Stimulated activated CD4-positive, alpha-beta T cell treated with anti-CD3 and anti-CD28 coated beads, Interleukin-1b, Interleukin-23, amount 100 ng/mL, for 48 hours (primary cell): ENCODE measurements at places on chromosomes 2 and 18.
A peak's percentile ranks its signal among the peaks of the same experiment; 100 is the strongest.

GRCh38 chr2:190827720-190828119 is 52.9 kb upstream of the GLS start:
- DNase-seq = no peak

GRCh38 chr2:50018921-50019320 is 864.6 kb upstream of the FSHR start:
- DNase-seq = no peak

DNA sequence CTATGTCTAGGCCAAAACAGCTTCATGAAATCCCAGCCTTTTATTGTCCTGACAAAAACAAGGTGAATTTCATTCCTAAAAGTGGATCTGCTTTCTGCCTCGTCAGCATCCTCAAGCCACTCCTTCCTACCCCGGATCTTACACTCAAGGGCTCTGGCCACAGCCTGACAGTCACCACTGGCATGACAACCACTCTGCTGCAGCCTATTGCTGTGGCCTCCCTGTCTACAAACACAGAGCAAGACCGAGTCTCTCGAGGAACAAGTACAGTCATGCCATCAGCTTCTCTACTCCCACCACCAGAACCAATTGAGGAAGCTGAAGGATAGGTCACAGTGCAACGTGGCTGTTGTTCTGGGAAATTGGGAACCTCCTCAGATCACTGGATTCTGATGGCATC is 106.1 kb downstream of the ICA1L start:
- DNase-seq = no peak

- no peak for DNase-seq
These were observed 48.0 kb downstream of the NAT8 start for GRCh38 chr2:73594251-73594650.

- DNase-seq = no peak
These were observed 1984.9 kb upstream of the LRRTM1 start for GRCh38 chr2:82289446-82289845.

DNA sequence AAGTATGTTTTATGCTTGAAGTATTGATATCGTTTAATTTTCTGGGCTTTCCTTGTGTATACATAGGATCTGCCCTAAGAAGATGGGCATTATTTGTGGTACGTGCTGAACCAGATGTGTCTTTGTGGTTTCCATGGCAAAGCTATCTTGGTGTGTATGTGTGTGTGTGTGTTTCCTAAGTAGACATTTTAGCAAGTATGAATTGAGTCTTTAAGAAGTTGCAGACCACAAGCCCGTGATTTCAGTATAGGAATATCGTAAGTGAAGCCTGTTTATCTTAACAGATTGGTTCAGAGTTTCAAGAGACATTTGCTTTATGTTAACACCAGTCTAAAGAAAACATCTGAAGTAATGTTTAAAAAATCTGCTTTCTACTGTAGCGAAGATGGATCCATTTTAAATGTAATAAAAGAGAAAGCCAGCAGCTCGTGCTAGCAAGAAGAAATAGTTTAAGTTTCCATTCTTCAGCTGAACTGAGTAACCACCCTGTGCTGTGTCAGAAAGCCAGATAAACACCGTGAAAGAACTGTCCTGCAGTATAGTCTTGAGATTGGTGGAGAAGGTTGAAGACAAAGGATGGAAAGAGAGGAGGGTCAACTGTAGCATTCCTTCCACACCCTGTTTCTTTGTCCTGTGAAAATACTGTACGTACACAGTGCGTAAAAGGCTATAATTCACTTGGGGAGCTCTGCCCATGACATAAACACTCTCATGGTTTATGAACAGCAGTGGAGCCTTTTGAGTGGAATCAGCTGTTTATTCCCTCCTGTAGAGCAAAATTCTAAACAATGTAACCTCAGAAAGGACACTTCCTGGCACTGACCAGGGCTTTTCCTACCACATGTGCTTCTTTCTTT is 91.9 kb upstream of the FOSL2 start:
- no peak for DNase-seq

DNA sequence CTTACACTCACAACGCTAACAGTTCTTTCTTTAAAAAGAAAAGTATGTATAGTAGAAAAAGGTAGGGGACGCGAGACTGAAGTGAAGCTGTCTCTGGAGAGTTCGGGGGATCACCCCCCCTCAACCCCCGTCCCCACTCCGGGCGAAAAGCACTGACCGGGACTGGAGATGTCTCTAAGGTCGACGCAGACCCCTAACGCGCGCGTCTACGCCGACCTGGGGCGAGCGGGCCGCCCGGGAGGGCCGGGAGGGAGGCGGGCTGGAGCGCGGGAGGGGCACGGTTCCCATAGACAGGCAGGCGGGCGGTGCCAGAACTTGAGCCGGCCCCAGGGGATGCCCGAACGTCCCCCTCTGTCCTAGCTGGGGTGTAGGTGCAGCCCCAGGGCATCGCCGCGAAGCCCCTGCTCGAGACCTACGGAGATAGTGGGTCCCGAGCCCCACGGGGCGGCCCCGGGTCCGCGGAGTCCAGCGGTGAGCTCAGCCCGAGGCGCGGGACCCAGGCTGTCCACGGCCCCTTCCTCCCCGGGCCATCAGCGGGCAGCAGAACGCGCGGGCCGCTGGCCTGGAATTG is 82.2 kb downstream of the CHRNA1 start:
- peak; percentile 29 for DNase-seq

DNA sequence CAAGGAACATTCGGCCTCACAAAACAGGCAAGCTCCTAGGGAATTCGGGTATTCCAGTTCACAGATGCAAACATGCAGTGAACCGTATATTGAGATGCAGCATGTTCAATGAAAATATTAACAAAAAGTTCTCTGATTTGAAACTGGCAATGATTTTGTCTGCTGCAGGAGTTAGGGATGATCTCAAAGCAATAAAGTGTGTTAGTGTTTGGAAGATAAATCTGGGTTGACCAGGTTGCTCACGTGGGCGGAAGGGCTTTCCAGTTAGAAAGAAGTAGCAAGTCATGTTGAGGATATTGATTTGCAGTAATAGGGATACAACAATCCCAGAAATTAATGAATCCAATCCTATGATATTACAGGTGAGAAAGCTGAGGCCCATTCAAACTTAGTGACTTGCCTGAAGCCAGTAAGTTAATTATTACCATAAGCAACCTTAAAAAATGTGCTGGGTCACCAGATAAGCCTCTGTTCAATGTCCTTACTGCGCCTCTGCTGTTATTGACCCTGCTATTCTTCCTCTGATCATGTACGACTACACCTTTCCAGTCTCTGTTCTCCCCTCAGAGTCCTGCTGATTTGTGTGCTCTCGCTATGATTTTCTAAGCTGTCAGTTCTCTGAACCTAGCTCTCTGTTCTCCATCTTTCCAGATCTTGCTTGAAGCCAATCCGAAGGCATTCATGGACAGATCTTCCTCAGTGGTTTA is 370.8 kb downstream of the DSEL start:
- DNase-seq = no peak

GRCh38 chr2:1632510-1632909 is 111.8 kb downstream of the PXDN start:
- no peak for DNase-seq

GRCh38 chr2:151614606-151615306 is 119.5 kb downstream of the NEB start:
- DNase-seq = no peak

GRCh38 chr2:121707920-121708361 is 28.7 kb downstream of the NIFK start:
- no peak for DNase-seq

DNA sequence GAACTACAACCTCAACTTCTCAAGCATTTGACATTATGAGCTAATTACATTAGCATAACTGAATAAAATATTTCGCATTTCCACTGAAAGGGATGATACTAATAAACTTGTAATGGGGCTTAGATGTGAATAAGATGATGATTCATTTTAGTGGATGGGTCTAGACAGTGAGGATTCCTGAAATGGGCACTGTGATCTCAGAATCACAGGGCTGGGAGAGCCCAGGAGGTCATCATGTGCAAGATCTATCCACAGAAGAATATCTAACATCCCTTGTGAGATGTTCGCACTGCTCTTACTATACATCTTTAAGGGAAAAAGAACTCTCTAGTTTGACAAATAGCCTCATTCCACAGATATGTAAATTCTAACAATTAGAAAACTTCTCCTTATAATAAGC is 245.7 kb downstream of the DYM start:
- DNase-seq = no peak

DNA sequence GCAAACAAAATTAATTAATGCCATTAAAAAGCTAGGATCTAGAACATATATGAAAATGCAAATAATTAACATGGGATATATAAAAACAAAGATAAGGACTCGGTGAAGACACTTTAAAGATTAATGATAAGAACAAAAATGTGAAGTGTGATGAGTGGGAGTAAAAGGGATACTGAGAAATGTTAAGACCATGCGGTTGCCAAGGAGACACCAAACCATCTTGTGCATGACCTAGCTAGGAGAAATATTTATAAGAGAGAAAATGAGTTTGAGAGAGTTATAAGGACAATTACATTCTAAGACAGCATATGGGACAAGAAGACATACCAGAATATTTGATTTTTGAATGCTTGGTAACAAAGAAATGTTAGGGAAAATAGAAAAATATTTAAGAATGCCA is 25.4 kb upstream of the MAP2 start:
- no peak for DNase-seq

DNA sequence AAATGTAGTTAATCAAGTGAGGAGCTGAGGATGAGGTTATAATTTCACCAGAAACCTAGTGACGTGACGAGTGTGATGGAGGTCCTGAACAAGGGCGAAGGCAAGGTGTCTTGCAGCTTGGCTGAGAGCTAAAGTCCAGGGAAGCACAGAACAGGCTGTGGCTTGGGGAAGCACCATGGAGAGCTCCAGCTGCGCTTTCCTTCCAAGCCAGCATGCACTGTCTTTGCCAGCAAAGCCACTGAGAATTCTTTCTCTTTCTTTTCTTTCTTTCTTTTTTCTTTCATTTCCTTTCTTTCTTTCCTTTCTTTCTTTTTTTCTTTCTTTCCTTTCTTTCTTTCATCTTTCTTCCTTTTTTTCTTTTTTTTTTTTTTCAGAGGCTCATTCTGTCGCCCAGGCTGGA is 239.3 kb downstream of the FBXO15 start:
- DNase-seq = no peak

GRCh38 chr2:240872317-240873097 is 3.9 kb downstream of the AGXT start:
- no peak for DNase-seq

- no peak for DNase-seq
These were observed 40.1 kb downstream of the SCN3A start for GRCh38 chr2:165163761-165164160.

DNA sequence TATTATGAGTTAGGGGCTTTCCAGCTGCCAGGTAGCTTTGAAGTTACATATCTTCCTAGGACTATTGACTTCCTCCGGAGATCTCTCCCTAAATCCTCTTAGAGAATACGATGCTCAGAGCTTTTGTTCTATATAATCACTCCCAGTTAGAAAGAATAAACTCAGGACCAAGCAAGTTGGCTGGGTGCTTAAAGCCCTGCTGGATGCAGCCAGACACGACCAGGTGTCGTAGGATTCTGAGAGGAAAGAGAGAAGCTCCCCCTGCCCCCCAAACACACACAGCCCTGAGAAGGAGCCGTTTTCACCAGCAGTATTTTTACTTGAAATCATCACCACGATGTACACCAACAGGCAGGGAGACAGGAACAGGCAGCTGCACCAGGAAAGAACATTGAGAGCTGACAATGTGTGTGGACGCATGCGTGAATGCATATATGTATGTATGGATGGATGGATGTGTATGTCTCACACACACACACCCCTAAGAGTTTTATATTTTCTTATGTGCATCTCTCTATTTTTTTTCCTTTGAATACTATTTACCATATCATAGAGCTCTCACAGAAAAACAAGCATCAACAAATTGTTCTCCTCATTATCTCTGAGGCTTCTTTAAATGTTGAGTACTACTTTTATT is 382.6 kb downstream of the EPHA4 start:
- DNase-seq = no peak

GRCh38 chr2:32788114-32788513 is 158.6 kb upstream of the LTBP1 start:
- DNase-seq = no peak

DNA sequence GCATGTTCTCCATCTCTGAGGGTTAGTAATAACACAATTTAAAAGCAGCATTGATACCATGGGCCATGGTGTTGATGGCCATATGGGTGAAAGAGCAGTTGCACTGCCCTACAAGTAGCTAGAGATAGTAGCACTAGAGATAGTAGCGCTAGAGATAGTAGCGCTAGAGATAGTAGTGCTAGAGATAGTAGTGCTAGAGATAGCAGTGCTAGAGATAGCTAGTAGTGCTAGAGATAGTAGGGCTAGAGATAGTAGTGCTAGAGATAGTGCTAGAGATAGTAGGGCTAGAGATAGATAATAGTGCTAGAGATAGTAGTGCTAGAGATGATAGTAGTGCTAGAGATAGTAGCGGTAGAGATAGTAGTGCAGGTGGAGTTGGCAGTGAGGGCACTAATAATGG is 39.5 kb upstream of the KLHL14 start:
- DNase-seq = no peak

- no peak for DNase-seq
These were observed 212.4 kb downstream of the SEPTIN10 start for GRCh38 chr2:109401370-109401769.

- no peak for DNase-seq
These were observed 23.7 kb downstream of the PDIA6 start for GRCh38 chr2:10788855-10789254.

GRCh38 chr2:145751629-145752028 is 1231.7 kb upstream of the ZEB2 start:
- DNase-seq = no peak

GRCh38 chr2:8445580-8445979 is 236.3 kb upstream of the ID2 start:
- no peak for DNase-seq

- no peak for DNase-seq
These were observed 114.9 kb downstream of the GLI2 start for GRCh38 chr2:120850551-120850950.

DNA sequence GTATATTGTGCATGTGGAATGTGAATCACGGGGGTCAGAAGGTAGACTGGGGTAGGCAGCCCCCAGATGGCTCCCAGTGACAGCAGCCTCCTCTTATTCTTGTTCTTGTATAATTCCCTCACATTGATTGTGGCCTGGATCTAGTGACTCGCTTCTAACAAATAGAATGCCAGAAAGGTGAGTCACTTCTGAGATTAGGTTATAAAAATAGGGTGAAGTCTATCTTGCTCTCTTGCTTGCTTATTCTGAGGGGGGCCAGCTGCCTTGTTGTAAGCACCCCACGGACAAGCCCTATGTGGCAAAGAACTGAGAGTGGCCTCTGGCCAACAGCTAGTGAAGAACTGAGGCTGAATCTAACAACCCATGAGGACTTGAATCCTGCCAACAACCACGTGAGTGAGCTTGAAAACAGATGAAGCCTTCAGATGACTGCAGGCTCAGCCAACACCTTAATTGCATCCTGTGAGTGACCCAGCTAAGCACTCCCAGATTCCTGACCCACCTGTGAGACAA is 15.6 kb upstream of the RMND5A start:
- no peak for DNase-seq

- no peak for DNase-seq
These were observed 234.4 kb downstream of the SOCS6 start for GRCh38 chr18:70523035-70523791.

DNA sequence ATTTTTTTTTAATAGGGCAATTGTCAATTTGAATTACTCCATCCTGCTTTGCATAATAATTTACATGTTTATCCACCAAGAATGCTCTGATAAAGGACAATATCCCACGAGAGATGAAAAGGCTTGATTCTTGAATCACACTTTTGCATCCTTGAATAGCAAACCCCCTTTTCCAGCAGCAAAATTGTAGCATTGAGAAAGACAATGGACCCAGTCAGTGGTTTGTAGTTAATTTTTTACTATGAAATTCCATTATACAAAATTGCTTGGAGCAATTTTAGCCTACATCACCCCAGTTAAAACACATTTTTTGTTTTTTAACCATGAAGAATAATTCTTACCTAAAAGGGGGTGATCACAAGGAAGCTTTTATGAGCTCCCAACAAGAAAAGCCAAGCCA is 255.1 kb downstream of the RND3 start:
- no peak for DNase-seq
